ENCODE measurements at places on chromosomes 2 and 18. TPM values are rescaled to one million over a fixed set of nuclear protein-coding genes. Genes with fewer than 3 reads are reported as not detected.

Gene DSG1
- not detected for total RNA-seq

Gene COLEC11
- 0.13 TPM for total RNA-seq

Gene ALPP
- total RNA-seq = not detected

Gene SCYGR4
- not detected for total RNA-seq

Gene PDE6D
- total RNA-seq = 14.9 TPM

Gene GALNT5
- not detected for total RNA-seq

Gene CCDC148
- 0.13 TPM for total RNA-seq

Gene DPP10
- not detected for total RNA-seq

Gene BOK
- 71.7 TPM for total RNA-seq

Gene YIPF4
- 9.9 TPM for total RNA-seq

Gene IL36B
- not detected for total RNA-seq

Gene UBXN2A
- 8.5 TPM for total RNA-seq

Gene HOXD13
- not detected for total RNA-seq

Gene PROKR1
- under 0.01 TPM for total RNA-seq

Gene TRIB2
- 60.7 TPM for total RNA-seq

Gene DAPL1
- total RNA-seq = not detected

Gene ESPNL
- total RNA-seq = not detected

Gene GALM
- total RNA-seq = 8.0 TPM

Gene CYP1B1
- 0.13 TPM for total RNA-seq

Gene C2orf72
- total RNA-seq = not detected

Gene ALPI
- total RNA-seq = not detected

Gene PCARE
- not detected for total RNA-seq

Gene POTEF
- 0.25 TPM for total RNA-seq

Gene OSBPL6
- 8.7 TPM for total RNA-seq

Gene LINC00305
- not detected for total RNA-seq

Gene CRACDL
- total RNA-seq = 3.0 TPM

Gene EML6
- total RNA-seq = 0.77 TPM
